ENCODE measurements at places on chromosomes 5 and 9. TPM values are rescaled to one million over a fixed set of nuclear protein-coding genes. Genes with fewer than 3 reads are reported as not detected.

The CARTPT gene
- total RNA-seq = not detected

The RETREG1 gene
- total RNA-seq = 6.2 TPM

The IL9 gene
- total RNA-seq = not detected

The CD74 gene
- 6.3 TPM for total RNA-seq

The LIFR gene
- 21.3 TPM for total RNA-seq

The WDR38 gene
- not detected for total RNA-seq

The RGS7BP gene
- 0.39 TPM for total RNA-seq

DNA sequence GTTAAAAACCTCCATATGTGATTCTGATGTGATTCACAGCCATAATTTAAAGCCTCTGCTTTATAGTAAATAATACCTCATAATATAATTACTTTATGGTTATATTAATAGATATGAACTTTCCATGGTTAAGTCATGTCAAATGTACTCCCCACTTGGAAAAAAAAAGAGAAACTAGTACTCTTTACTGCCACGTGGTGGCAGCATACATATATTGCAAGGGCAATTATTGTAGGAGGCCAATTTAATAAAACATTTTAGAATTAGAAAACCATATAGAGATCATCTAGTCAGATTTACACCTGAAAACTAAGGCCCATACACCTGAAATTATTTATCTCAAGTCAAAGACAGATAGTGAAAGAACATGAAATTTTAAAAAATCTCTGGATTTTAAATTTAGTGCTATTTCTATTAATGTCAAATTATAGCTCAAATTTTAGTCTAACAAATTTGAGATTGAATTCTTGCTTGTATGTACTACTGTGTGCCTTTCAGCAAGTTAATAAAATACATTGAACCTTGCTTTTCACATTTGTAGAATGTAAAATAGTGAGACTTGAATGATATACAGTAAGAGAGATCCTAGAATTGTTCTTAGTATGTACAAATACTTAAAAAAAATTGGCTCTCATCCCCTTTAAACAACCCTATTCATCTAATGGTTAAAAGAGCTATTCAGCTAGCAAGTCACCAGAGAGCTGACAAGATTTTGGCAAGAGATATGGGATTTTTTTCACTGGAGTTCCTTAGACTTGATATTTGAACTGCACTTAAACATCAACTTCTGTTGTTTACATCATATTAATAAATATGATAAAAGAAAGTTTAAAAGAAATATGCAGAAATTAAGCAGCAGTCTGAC is 603.8 kb downstream of the TLE4 start:
- DNase-seq = peak; percentile 9

- DNase-seq = no peak
These were observed 585.1 kb downstream of the TLE4 start for GRCh38 chr9:80156756-80157472.

DNA sequence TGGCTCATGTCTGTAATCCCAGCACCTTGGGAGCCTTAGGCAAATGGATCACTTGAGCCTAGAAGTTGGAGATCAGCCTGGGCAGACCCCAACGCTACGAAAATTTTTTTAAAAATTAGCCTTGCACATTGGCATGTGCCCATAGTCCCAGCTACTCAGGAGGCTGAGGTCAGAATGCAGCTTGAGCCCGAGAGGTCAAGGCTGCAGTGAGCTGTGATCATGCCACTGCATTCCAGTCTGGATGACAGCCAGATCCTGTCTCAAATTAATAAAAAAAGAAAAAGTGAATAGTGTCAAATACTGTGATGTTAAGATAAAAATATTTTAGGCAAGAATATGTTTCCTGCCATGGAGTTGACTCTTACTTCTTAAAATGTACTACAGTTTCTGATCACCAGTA is 5.3 kb downstream of the FBN2 start:
- DNase-seq = no peak

DNA sequence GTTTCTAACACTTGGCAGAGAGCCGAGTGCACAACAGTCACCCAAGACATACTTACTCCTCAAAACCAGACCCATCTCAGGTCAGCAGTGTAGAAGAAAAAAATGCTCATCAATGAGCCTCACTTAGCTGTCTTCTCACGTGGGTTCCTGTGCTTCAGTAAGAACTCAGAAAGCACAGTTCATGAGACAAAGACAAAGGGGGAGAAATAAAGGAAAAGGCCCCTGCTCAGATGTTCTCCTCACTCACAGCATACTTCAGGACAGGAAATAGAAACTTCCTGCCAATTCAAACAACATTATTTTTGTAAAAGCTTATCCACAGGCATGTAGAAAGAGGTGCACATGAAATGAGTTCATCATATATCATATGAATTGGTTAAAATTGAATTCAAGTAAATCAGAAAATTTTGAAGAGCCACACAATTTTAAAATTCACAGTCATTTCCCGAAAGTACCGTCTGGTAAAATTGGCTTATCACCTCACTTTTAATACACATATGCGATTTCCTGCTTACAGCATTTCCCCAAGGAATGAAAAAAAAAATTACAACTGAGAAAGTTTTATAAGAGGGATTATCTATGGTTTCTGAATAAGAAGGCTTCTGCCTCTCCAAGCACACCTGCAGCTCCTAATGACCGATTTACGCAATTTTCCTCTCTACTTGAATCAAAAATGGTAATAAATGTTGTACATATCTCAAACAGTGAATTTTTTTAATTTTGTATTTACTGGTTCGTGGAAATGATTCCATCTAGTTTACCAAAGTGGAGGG is 328.3 kb downstream of the TMEM167A start:
- no peak for DNase-seq

- DNase-seq = no peak
These were observed 687 bp downstream of the LYSMD3 start for GRCh38 chr5:90528601-90529193.

DNA sequence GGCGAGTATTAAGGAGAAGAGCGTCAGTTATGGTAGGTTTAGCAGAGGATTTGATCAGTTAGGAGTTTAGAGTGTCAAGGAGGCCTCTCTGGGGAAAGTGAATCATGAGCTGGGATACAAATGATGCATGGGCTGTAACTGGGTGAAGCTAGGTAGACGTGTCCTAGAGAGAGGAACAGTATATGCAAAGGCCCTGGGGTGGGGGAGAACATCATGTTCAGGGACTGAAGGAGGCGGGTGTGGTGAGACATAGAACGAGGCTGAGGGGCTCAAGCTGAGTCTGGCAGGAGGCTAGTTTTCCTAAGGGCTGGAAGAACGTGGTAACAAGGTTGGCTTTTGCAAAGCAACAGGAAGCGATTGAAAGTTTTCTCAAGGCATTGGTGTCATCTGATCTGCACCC is 10.5 kb downstream of the TMEM268 start:
- DNase-seq = no peak

DNA sequence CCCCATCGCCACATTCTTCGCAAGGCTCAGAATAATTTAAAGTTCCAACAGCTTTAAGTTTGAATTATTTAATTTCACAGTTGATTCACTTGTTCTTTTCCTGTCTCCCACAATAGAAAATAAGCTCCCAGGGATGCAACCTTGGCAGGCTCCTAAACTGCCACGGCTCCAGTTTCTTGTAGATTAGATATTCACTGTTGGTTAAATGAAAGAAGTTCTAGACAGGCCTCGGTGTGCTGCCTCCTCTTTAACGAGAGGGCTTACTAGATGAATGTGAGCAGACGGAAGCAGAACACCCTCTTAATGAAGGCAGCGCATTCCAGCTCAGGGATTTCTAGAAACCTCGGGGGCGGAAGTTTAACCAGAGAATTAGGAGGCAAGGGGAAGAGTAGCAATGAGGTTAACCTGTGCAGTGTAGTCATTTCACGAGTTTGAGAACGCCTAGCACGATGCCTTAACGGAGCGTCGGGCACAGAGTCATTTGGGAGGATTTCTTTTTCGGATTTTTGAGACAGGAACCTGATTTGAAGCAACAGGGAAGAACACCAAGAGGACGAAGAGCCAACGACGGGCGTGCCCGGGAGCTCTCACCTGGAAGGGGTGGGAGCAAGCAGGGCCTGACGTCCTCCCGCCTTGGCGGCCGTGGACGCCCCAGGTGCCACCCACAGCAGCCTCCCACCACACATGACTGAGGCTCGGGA is 637 bp upstream of the SMC5 start:
- DNase-seq = peak; percentile 10

- no peak for DNase-seq
These were observed 82.2 kb downstream of the PRELID2 start for GRCh38 chr5:145752947-145753346.
